ENCODE measurements at places on chromosomes 13 and 19.

DNA sequence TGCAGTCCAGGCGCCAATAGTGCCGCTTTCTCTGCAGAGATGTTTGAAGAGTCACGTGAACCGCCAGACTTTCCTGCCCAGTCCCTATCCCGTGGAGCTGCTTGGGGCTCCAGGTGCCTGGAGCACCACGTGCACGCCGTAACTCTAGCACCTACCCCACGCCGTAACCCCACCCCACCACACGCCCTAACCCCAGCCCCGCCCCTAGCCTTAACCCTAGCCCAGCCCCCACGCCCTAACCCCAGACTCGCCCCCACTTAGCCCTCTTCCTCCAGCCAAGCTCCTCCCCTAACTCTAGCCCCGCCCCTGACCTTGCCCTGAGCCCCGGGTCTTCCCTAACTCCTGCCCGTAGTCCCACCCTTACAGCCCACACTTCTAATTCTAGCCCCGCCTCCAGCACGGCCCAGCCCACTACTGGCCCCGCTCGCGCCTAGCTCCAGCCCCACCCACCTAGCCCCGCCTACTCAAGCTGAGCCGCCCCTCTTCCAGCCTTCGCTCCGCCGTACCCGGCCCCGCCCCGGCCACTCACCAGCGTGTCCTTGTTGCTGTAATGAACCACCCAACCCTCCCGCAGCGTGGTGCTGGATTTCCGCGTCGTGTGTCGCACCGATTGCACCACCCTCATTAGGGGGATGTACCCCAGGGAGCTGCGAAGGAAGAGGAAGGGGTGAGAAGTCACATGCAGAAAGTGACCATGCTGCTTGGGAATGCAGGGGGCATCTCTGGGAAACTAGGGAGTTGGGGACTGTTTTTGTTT is 19.5 kb downstream of the PRKD2 start:
- DNase-seq, result no peak

DNA sequence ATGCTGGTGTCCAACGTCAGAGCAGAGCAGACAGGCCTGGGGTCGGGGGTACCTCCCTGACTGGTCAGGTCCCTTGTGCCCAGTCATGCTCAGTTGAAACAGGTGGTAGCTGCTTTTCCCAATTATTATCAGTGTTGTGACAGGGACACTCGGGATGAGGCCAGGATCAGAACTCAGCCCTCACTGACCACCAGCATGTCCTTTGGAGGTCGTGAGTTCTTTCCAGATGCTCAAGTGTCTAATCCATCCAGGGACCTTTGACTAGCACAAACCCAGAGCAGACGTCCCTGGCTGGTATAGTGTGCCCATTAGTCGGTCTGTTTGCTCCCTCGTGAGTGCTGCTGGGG is 22.4 kb downstream of the MAU2 start:
- no peak for DNase-seq

DNA sequence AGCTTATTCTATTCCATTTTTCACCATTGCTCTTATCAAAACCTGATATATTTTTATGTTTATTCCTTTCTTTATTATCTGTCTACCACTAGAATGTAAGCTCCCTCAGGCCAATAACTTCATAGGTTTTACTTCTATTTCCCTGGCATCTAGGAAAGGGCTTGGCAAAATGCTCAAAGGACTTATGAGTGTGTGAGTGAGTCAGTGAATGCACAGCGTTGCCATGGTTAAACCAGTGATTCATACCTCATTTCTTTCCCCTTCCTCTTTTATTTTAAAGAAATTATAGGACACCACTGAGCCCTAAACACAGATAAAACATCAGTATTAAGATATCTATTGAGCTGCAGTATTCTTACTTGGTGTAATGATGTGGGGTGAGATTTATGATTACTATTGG is 162.1 kb downstream of the GPC6 start:
- DNase-seq, result no peak

GRCh38 chr13:114077933-114078325 is 54.5 kb downstream of the RASA3 start:
- DNase-seq, result no peak

GRCh38 chr13:31200637-31200971 is 829 bp downstream of the B3GLCT start:
- peak; percentile 14 for DNase-seq

- DNase-seq, result no peak
Observed at GRCh38 chr13:106385654-106386053, 149.8 kb downstream of the EFNB2 start.

DNA sequence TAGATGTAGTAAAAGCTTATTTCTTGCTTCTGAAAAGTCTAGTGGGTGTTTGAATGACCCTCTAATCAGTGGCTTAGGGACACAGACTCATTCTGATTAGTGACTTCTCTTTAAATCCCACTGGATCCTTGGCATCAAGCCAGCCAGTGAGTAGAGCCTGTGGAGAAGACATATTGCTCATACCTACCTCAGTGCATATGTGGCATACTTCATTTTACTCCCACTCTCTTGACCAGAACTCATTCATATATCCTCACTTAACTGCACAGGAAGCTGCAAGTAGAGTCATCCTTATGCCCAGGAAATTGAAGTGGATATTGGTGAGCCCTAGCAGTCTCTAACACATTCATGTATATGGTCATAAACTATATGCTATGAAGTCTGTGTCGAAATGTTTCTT is 148.3 kb downstream of the PDS5B start:
- DNase-seq, result no peak

GRCh38 chr19:30674656-30675055 is 302.5 kb downstream of the ZNF536 start:
- no peak for DNase-seq

GRCh38 chr19:51433043-51433442 is 15.6 kb upstream of the SIGLEC10 start:
- DNase-seq, result no peak

GRCh38 chr13:80586356-80586755 is 245.4 kb upstream of the SPRY2 start:
- DNase-seq, result no peak

All from stimulated activated CD8-positive, alpha-beta memory T cell treated with anti-CD3 and anti-CD28 coated beads, Interleukin-7, amount 100 ng/mL, for 1 hour (primary cell).